ENCODE measurements at places on chromosomes 2 and 18. TPM values are rescaled to one million over a fixed set of nuclear protein-coding genes. Genes with fewer than 3 reads are reported as not detected.

DNA sequence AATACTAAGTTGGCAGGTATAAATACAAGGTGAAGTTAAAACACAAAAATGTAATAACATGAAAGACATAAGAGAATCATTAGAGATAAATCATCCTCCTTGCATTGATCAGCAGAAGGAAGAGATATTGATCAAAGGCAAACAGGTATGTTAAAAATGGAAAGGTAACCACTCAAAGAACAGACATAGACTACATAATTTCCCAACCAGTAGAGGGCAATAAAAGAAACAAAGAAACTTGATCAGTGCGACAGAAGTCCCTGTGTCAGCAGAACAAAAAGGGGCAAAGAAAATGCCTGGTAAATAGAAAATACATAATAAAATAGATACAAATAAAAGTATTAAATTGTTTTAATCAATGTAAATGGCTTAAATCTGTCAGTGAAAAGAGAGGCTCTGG is 53.6 kb downstream of the FAM228A start:
- no peak for DNase-seq

The L3MBTL4 gene
- 0.38 TPM for total RNA-seq

DNA sequence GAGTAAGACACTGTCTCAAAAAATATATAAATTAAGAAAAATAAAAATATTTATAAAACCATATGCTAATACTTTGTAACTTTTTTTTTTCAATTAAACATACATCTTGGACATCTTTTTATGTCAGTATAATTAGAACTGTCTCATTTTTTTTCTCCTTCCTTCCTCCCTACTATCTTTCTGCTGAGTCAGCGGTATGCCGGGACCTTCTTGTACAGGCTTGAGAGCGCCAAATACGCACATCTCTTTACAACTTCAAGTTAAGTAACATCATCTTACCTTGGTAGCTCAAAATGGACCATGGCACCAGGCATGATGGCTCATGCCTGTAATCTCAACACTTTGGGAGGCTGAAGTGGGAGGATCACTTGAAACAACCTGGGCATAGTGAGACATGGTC is 153.4 kb downstream of the FAM161A start:
- no peak for DNase-seq

GRCh38 chr2:233373316-233373715 is 19.0 kb downstream of the DGKD start:
- no peak for DNase-seq

GRCh38 chr2:109676346-109676902 is 62.3 kb downstream of the SOWAHC start:
- DNase-seq: no peak

GRCh38 chr2:83615511-83615910 is 843.6 kb downstream of the SUCLG1 start:
- no peak for DNase-seq

DNA sequence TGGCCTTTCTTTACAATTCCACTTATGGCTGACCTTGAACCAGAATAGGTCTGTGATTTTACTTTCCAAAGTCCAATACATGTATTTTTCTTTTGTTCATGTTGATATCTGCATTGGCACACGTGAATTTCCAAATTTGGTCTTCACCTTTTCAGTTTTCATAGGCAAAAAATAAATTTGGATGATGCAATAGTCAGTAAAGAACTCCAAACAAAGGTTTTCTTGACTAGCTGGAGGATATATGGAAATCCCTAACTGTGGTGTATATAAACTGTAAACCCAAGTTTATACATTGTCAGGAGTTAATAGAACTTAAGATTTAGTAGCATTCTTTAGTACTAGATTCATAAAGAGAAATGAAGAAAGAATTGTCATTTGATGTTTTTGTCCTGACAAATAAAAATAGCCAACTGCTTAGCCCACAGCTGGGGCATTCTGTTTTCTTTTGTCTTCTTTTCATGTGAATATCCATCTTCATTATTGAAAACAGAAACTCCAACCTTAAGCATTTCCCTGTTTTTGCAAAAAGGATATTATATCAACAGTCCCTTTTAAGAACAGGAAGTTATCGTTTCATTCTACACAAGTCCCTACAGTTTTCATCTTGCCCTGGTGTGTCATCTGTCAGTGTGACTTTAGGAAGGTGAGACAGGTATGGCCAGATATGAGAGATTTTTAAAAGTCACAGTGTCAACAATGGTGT is 132.9 kb downstream of the BCL2 start:
- DNase-seq: no peak

GRCh38 chr2:96336104-96336775 is 674 bp downstream of the NCAPH start:
- no peak for DNase-seq

- no peak for DNase-seq
Measured at GRCh38 chr2:55459279-55459678, 39.6 kb upstream of the CCDC88A start.

The CRYBA2 gene
- not detected for total RNA-seq

The FER1L5 gene
- total RNA-seq: not detected

The CYP27C1 gene
- total RNA-seq: not detected

The IL18RAP gene
- total RNA-seq: 5.3 TPM

The MC5R gene
- not detected for total RNA-seq

GRCh38 chr2:209719034-209719433 is 52.6 kb upstream of the UNC80 start:
- no peak for DNase-seq

The NDC80 gene
- 89.7 TPM for total RNA-seq

The MPP4 gene
- not detected for total RNA-seq

DNA sequence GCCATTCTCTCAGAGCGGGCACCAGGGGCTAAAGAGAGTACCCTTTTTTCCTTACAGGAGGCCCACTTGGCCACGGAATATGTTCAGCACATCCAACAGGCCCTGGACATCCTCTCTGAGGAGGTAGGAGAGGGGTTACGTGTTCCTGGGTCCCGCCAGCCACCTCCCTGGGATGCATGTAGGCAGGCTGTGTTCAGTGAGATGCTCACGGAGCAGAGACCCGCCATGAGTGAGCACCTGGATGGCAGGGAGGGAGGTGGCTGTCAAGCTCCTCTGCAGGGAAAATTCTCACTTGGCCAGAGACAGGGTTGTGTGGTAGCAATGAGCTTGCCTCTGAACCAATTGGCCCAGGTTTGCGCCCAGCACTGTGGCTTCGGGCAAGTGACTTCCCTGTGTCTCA is 123.1 kb upstream of the PPP1CB start:
- DNase-seq: no peak

The LBX2 gene
- total RNA-seq: 0.18 TPM

DNA sequence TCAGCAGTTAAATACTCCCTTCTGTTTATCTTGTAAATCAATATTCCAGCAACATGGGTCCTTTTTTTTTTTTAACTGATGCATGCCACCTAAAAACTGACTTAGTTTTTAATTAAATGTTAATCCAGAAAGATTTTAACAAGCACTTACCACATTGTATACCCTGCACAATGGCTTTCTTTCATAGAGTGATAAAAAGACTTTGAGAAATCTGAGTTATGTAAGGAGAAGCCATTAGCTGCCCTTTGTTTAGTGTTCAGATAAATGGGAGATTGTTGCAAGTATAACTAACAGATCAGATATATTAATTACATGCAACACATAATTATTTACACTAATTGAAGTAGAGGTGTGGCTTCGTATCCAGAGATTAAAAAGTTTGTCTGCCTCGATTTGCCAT is 22.7 kb upstream of the NFATC1 start:
- no peak for DNase-seq

GRCh38 chr18:5417342-5417741 is 121.8 kb upstream of the ZBTB14 start:
- DNase-seq: no peak

The ZSWIM2 gene
- not detected for total RNA-seq

GRCh38 chr2:66601624-66602023 is 166.7 kb downstream of the MEIS1 start:
- DNase-seq: no peak

GRCh38 chr18:7237673-7238272 is 6.9 kb downstream of the LRRC30 start:
- no peak for DNase-seq

DNA sequence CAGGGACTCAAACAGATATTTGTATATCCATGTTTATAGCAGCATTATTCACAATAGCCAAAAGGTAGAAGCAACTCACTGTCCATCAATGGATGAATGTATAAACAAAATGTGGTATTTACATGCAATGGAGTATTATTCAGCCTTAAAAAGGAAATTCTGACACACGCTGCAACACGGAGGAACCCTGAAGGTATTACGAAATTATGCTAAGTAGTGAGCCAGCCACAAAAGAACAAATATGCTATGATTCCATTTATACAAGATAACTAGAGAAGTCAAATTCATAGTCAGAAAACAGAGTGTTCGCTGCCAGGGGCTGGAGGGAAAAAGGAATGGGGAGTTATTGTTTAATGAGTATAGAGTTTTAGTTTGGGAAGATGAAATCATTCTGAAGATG is 61.0 kb upstream of the CDKL4 start:
- no peak for DNase-seq
